ENCODE measurements at places on chromosomes 7 and 10.

DNA sequence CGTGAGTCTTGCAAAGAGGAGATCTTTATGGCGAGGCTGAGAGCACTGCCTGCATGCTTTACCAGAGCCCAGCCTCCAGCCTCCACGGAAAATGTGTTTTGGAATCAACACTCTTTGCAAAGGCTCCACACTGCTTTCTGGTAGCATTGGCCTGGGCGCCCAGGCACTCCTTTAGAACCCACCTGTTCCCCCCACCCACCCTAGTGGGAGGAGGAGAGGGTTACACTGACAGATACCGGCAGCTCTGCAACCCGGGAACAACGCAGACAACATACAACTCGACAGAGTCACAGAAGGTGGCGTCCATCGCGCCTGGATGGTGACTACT lies 5.5 kb upstream of the MNX1 start:
- DNase-seq, result no peak

DNA sequence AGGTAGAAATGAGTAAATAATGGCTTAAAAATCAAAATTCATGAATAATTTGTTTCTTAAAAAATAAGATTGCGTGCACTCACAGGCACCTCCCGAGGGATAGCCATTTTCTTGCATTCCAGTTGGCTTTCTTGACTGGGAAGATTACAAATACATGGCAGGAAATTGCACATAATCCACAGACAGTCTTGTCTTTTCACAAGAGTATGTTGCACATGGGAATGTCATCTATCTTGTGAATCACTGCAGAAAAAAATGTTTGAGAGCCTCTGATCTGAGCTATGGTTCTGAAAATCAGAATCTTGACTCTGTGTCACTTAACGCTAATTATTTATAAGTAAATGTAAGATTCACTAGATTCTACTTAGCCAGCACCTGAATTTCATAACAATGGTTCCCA lies 74.1 kb upstream of the PRKG1 start:
- no peak for DNase-seq

DNA sequence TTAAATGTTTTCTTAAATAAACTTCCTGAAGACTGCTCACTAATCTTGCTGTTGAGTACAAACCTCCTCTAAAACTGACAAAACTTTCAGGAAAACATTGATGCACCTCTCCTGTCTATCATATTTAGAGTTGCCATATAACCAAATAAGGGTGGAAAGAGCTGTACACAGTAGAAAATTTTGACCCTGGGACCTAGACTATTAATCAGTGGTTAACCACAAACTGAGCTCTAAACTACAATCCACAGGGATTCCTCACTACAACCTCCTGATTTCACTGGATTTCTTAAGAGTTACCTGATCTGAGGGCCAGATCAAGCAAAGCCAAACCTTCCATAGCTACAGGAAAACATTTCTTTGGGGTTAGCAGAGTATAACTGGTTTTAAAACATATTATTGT lies 39.9 kb upstream of the WNT16 start:
- DNase-seq, result peak; percentile 83

DNA sequence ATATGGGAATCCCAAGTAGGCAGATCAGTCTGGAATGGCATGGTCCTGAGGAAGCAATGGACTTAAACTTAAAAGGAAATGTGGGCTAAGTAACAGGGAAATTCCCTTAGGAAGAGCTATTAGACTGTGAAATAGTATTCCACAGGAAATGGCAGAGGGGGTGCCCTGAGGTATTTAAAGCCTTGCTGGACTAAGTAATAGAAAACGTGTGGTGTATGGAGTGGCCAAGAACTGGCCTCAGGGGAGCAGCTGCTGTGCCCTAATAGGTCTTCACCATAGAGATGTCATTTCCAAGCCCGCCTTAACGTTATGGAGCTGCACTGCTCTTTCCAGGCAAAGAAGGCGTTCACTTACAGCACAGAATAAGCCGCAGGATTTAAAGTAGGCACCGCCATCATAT lies 365.2 kb upstream of the ZMIZ1 start:
- peak; percentile 79 for DNase-seq

GRCh38 chr10:7488418-7488829 lies 77.6 kb upstream of the SFMBT2 start:
- peak; percentile 20 for DNase-seq

DNA sequence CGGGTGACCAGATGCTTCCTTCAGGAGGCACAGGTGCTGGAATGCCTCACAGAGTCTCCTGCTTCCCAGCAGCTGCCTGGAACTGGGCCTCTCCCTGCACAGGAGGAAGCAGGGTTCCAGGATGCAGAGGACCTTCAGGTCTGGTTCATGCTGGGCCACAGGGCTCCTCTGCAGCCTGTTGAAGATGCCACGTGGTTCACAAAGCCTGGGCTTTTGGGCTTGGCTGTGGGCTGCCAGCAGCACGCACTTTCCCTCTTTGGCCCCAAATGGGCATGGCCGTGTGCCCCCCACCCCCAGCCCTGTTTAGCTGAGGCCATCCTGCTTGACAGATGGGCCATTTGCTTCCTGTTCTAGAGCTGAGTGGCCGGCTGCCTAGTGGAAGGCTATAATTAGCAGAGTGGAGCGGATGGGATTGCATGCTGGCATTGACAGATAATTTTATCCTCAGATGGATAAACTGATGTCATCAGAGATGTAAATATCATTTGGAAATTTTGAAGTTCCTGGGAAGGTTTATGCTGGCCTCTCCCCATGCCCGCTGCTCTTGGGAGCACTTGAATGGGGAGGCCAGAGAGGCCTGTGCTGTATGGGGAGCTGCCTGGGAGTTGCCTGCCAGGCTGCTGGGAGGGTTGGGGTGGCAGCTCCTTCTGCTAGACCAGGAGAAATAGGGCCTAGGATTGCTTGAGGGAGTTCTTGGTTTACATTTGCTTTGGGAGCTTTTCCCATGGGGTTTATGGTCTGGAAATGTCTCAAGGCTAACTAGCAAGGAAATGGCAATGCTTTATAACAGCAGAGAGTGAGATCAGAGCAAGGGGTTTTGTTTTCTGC lies 28.2 kb downstream of the TSPAN15 start:
- DNase-seq, result no peak

GRCh38 chr7:128362670-128363069 lies 1.2 kb upstream of the PRRT4 start:
- peak; percentile 40 for DNase-seq

DNA sequence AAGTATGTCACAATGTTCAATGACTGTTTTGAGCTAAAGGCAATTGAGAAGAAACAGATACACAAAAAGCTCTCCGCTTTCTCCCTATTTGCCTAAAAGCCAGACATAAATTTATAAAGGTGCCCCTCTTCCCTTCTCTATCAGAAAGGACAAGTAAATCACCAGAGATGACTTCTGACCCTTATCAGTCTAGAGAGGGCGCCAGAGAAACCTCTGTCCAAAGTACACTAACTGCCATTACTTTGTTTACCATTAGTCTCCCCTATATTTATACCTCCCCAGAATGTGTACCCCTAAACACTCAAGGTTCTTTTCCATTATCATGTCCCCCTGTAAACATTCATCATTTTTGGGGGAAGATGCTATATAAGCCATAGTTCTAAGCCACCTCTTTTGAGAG lies 49.3 kb downstream of the TPK1 start:
- no peak for DNase-seq

GRCh38 chr10:7389346-7389745 lies 21.5 kb downstream of the SFMBT2 start:
- no peak for DNase-seq

- peak; percentile 6 for DNase-seq
These were observed 51.0 kb downstream of the PTTG1IP2 start for GRCh38 chr7:90520484-90520883.

GRCh38 chr10:48739170-48739569 lies 54.5 kb downstream of the WDFY4 start:
- DNase-seq, result no peak

GRCh38 chr7:2909471-2910039 lies 65.4 kb upstream of the GNA12 start:
- DNase-seq, result no peak

GRCh38 chr7:27709137-27710075 lies 30.6 kb upstream of the TAX1BP1 start:
- peak; percentile 39 for DNase-seq

- DNase-seq, result no peak
These were observed 789.4 kb downstream of the TYW1 start for GRCh38 chr7:67786021-67786420.

DNA sequence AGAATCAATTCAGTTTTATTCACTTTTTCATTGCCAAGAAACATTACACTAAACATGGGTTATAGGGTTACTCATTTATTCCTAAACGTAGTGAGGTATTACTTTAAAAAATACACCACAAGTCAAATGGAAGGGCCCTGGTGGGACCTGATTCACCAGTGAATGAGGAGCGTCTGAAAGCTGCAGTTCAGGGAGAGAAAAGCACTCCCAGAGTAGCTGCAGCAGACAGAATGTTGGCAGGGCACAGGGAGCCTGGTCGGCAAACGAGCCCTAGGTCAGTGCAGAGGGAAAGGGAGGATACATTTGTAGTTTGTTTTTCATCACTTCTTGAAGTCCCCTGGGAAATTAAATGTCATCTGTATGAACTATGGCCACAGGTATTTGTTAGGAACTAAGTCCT lies 361.7 kb upstream of the ETV1 start:
- no peak for DNase-seq

DNA sequence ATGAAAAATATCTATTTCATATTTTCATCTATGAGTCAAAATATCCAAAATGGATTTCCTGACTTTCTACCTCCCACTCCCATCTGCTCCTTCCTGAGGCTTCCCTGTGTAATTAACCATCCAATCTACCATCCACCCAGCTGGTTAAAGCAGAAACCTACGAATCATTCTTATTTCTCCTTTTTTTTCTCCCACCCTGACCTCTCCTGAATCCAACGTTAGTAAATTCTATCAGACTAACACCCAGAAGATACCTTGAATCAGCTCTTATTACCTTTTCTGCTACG lies 3.7 kb upstream of the LIPF start:
- no peak for DNase-seq

DNA sequence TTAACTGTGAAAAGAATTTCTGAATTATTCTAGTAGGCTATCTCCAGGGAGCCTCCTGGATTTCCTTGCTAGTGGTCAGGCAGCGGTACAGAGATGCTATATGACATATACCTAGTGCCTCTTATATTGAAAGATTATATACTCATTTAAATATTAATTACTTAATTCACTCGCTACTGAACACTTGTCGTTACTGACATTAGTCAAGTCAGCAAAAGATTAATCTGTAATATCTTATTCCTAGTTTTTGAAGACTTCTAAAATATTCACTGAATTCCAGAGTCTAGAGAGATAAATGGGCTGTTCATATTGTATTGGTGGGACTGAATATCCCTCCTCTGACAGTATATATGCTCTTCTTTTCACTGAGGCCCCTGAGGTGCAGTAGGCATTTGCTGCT lies 2.9 kb downstream of the SEMA3E start:
- DNase-seq, result no peak

- no peak for DNase-seq
These were observed 84.6 kb upstream of the STEAP4 start for GRCh38 chr7:88391247-88391646.

DNA sequence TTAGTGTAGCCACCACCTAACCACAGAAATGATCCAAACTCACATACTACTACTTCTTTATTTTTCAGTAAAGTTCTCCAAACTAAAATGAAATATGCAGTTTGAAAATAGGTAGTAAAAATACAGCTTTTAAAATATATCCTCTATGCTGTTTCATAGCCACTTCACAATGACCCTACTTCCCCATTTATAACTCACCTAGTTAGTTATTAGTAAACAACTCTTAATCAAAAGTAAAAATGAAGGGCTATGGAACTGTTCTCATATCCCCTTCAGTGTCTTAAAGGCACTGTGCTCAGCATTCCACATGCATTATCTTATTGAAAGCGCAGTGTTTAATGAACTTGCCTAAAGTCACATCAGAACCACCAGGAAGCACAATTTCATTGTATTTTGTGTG lies 43.5 kb downstream of the KMT2C start:
- DNase-seq, result no peak

DNA sequence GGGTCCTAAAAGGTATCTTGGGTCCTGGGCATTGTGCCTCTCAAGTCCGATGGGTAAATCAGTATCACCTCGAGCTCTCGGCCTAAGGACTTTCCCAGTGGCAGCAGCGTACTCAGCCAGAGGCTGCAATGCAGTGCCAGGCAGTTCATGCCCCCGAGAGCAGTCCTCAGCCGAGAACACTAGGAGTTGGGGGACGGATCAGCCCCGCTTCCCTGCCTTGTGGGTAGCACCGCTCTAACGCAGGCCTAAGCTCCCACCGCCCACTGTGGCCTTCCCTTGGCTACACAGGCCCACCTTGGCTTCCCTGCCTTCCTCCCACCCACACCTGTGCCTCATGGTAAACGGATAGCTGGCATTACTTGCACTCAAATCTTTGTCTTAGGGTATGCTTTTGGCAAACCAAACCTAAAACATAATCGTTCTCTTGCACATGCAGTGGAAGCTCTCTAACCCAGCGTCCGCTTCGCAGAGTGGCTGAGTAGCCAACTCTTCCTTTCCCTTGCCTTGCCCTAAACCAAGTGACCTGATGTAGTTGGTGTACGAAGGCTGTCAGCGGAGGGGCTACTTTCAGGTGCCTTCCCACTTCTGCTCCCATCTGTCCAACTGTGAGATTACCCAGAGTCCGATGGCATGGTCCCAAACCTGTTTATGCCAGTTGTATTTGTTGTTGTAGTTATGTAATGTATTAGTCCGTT lies 73.2 kb upstream of the CHST15 start:
- no peak for DNase-seq

- DNase-seq, result no peak
These were observed 58.3 kb downstream of the IKZF1 start for GRCh38 chr7:50362712-50363282.

- no peak for DNase-seq
These were observed 108.8 kb upstream of the GSDME start for GRCh38 chr7:24866004-24866615.

DNA sequence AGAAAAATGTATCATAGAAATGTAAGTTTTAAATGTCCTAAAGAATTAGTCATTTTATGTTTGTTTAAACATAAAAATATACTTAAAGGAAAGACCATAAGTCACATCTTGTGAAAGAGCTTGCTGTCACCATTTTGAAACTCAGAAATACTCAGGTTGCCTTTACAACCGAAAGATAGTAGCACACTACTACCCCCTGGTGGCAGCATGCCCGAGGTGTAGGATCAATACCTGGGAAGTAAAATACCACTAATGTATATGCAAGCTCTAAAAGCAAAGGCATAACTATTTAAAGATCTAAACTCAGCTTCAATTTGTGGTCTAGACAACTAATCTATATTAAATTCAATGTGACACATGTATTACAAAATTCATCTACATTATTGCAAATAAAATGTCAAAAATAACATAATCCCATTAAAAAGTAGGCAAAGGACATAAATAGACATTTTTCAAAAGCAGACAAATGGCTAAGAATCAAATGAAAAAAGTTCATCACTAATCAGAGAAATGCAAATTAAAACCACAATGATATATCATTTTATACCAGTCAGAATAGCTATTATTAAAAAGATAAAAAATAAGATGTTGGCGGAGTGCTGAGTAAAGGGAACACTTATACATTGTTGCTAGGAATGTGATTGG lies 47.7 kb upstream of the FGL2 start:
- DNase-seq, result peak; percentile 74

All from kidney tubule cell (primary cell).